Stimulated activated CD8-positive, alpha-beta memory T cell treated with anti-CD3 and anti-CD28 coated beads, Interleukin-7, amount 100 ng/mL, for 4 hours (primary cell): ENCODE measurements at places on chromosomes 6 and 20.

DNA sequence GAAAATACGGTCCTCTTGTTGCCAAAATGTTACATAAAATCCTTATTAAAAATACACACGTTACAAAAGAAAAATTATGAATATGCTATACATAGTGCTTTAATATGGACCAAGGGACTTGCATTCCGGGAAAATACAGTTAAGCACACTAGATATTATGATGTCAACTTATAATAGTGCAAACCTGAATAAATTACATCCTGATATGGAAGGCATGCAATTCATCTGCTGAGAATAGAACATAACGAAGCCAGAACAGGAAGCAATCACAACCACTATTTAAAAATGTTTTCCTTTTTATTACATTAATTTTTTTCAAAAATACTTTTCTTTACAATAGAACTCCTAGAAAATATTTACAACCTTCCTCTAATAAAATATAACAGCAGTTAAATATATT lies 7.8 kb upstream of the MRPS10 start:
- no peak for DNase-seq

- no peak for DNase-seq
These were observed 217.7 kb downstream of the OR2B2 start for GRCh38 chr6:27694547-27694874.

- DNase-seq: no peak
These were observed 21.8 kb upstream of the MROH8 start for GRCh38 chr20:37200926-37201826.

- no peak for DNase-seq
These were observed 1.4 kb downstream of the KIFC1 start for GRCh38 chr6:33392979-33393378.

DNA sequence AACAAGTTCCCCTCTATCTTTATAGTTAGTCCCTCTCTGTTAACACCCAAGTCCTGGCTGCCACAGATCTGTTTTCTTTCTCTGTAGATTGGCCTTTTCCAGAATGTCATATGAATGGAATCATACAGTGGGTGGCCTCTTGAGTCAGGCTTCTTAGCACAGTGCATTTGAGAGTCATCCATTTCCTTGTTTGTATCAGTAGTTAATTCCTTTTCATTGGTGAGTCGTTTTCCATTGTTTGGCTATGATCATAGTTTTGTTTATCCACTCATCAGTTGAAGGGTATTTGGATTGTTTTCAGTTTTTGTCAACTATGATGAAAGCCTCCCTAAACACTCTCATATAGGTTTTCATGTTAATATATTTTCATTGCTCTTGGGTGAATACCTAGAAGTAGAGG lies 248.3 kb downstream of the ARID1B start:
- no peak for DNase-seq

- no peak for DNase-seq
These were observed 432.3 kb downstream of the CD83 start for GRCh38 chr6:14549871-14550270.

DNA sequence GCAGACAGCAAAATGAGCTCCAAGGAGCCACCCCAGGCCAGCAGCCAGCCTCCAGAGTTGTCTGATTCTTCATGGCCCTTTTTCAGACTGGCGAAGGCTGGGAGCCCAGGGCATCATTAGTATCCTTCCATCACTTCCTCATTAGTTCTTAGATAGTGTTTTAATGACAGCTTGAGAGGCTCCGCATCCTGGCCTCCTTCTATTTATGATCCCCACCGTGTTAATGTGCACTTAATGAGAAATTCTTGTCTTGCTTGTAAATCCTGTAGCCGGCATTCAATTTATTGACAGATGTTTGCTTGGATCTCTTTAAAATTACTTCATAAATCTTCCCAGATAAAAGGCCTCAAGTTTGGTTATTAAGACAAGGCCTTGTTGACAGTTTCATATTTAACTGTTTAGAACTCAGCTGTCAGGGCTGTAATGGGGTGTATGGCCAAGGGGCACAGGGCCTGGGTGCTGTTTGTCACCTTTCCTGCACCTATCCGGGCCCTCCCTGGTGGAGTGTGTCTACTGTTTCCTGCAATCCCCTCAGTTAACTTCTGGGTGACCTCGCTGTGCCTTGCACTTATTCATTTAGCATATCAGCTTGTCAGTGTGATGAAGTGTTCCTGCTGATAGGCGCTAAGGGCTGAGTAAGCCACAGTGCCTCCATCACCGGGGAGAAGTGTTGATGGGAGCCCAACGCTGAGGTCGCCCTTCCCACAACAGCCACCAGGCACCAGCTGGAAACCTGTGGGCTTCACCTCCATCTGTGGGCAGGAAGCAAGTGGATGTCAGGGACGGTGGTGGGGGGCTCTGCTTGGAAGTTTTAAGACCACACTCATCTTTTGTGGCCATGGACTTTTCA lies 169.3 kb downstream of the TSHZ2 start:
- no peak for DNase-seq

DNA sequence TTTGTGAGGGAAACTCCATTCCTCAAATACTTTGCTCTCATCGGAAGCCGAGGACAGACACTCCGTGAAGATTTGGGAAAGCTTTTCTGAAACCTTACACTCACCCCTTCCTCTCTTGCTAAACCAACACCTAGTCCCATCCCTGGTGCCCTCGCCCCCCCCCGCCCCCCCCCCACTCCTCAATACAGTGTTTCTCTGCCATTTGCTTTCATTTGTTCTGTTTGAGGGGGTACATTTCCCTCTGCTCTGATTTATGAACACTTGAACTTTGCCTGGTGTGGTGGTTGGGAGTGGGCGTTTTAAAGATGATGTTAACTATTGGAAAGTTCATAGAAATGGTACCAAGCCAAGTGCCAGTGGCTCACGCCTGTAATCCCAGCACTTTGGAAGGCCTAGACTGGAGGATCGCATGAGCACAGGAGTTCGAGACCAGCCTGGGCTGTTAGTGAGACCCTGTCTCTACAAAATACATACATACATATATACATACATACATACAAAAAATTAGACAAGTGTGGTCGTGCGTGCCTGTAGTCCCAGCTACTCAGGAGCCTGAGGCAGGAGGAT lies 1.1 kb downstream of the RAB32 start:
- no peak for DNase-seq

GRCh38 chr6:155196911-155197310 lies 66.9 kb upstream of the CLDN20 start:
- no peak for DNase-seq

DNA sequence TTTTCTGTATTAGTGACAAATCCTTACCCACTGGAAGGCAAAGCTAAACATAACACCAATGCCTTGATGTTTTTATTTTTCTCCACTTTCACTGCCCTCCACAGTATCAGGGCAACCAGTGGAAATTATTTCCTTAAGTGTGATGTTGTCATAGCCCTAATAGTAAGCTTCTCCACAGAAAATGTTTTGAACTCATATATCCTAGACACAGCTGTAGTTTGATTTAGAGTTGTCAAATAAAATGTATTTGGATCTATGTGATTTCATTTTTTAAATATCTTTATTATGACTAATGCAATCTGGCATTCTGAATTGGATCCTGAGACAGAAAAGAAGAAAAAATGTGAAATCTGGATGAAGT lies 70.9 kb upstream of the UFL1 start:
- DNase-seq: no peak

GRCh38 chr6:141364694-141365093 lies 768.0 kb upstream of the GJE1 start:
- no peak for DNase-seq

- no peak for DNase-seq
These were observed 305.8 kb upstream of the RSPO3 start for GRCh38 chr6:126812651-126813050.

- DNase-seq: no peak
These were observed 1.3 kb upstream of the RNF217 start for GRCh38 chr6:124960757-124961463.

DNA sequence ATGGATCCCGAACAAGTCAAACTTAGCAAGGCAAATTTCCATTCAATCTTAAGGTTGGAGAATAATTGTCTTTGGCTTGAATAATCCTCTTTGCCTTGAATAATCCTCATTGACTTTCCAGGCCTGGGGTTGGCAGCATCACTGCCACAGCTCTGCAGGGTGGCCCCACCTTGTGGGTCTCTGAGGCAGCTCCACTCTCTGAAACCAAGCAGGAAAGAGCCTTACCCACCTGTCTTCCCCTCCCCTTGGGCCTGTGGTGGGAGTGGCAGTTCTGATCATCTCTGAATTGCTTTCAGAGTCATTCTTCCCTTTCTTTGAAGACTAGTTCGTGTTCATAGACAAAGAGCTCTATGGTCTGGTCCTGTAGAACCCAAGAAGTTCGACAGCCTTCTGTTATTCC lies 47.5 kb downstream of the KCNQ5 start:
- no peak for DNase-seq
